ENCODE measurements at places on chromosomes 11 and 22.

GRCh38 chr11:32392840-32393239 is 42.5 kb downstream of the WT1 start:
- no peak for DNase-seq

GRCh38 chr11:123033895-123034294 is 28.0 kb downstream of the HSPA8 start:
- no peak for DNase-seq

- DNase-seq: no peak
Measured at GRCh38 chr11:44758983-44759382, 32.2 kb downstream of the TSPAN18 start.

- no peak for DNase-seq
Measured at GRCh38 chr11:124535552-124536232, 7.8 kb downstream of the OR8B12 start.

DNA sequence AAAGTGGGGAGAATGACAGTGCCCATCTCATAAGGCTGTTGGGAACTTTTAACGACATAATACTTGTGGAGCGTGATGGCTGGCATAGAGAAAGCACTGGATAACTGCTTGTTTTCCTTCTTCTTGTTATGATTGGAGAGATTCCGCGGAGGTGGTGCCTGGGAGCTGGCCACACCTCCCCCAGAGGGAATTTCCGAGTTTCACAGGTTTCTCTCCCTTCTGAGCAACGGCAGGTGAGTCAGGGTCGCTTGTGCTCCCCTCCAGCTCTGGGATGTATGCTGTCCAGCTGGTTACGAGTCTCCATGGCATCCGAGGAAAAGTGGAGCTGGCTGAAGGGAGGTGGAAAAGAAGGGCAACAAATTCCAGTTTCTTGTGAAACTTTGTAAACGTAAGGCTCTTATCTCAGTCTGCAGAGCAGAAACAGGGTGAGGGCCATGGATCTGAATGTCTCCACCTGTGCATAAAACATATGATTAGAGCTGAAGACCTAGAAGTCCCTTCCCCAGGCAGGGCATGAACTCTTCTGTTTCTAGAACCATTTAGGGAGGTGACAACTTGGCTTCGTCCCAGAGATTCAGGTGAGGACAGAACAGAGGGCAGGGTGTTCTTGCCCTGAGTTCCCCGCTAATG is 10.0 kb upstream of the PLET1 start:
- no peak for DNase-seq

DNA sequence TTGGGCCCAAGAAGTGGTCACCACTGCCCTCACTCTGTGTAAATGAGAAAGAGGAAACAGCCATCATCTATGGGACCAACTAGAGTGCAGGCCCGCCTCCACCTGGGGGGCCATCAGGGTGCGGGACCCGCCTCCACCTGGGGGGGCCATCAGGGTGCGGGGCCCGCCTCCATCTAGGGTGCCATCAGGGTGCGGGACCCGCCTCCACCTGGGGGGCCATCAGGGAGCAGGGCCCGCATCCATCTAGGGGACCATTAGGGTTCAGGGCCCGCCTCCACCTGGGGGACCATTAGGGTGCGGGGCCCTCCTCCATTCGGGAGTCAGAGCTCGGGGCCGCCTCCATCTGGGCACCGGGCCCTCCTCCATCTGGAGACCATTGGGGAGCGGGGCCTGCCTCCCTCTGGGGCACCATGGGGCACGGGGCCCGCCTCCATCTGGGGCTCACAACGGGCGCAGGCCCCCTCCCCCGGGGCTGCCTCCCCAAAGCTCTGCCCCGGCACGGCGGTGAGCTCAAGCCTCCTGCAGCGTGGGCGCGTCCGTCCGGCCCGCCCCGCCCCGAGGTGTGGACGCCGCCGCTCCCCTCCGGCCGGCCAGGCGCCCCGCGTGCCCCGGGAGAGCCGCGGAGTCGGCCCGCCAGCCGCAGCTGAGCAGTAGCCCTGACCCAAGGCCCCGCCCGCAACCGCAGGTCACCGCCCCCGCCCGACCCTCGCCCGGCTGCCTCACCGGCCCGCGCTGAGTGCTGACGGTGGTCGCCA is 512 bp downstream of the TOLLIP start:
- DNase-seq: no peak

DNA sequence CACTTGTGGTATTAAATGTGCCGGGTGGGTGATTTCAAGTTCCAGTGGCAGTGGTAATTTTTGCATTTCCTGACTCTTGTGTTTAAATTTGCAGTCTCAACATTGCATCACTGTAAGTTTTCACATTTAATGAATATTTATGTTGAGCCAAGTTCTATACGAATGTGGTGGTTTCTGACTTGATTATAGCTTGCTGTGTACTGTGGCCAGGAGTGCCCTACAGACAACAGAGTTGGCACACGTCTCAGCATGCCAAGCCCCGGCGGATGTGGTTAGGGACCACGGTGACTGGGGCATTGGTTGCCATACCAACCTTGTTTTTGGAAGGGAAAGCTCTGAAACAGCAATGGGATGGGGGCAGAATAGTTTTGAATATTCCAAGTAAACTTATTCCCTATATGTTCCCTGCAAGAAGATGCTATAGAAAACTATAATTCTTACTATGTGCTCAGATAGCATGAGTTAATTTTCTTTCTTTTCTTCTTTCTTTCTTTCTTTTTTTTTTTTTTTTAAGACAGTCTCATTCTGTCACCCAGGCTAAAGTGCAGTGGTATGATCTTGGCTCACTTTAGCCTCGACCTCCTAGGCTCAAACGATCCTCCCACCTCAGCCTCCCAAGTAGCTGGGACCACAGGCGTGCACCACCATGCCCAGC is 16.0 kb downstream of the ZNRF3 start:
- DNase-seq: no peak

DNA sequence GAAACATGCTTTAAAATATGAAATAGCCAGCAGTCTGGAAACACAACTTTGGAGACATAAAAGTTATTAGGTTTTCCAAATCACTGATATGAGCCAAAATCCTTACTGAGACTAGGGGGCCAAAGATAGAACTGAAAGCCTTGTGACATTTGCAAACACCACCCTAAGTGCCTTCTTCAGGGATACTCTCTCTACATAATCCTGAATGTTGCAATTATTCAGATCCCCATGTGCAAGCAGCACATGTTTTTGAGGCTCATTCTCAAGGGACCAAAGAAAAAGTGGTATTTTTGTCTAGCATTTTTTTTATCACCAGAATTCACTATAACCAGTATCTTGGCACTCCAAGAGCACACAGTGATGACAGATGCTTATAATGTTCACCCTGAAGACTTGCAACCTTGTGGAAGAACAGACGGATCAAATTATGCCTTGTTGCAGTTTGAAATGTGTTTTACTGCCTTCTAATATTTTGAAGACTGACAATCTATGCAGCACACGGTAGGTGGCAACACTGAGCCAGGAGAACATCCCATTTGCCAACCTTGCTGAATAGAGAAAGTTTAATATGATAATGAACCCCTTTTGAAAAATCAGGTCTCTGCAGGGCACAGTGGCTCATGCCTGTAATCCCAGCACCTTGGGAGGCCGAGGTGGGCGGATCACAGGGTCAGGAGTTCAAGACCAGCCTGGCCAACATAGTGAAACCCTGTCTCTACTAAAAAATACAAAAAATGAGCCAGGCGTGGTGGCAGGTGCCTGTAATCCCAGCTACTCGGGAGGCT is 78.5 kb downstream of the PLEKHA7 start:
- DNase-seq: no peak
